ENCODE measurements at places on chromosomes 16 and 17.

DNA sequence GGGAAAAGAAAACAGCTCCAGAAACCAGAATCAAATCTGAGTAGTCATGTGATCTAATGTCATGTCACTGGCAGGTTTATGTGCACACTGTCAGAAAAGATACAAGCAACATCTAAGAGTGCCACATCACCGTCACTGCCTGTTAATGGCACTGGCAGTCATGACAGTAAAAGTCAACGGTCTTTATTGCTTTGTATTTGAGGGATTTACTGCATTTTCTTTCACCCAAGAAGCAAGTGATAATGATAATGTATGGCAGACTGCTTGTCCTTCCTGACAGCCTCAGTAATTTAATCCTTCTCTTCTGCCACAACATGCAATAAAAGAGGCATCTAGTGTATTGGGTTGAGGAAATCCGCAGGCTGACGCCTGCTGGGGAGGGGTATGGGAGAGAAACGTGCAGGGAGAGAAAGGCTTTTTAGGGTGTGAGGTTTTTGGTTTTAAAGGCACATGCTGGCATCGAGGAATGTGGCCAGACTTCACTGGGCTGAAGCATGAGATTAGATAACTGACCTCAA is 92.4 kb downstream of the RPGRIP1L start:
- peak; percentile 19 for DNase-seq

DNA sequence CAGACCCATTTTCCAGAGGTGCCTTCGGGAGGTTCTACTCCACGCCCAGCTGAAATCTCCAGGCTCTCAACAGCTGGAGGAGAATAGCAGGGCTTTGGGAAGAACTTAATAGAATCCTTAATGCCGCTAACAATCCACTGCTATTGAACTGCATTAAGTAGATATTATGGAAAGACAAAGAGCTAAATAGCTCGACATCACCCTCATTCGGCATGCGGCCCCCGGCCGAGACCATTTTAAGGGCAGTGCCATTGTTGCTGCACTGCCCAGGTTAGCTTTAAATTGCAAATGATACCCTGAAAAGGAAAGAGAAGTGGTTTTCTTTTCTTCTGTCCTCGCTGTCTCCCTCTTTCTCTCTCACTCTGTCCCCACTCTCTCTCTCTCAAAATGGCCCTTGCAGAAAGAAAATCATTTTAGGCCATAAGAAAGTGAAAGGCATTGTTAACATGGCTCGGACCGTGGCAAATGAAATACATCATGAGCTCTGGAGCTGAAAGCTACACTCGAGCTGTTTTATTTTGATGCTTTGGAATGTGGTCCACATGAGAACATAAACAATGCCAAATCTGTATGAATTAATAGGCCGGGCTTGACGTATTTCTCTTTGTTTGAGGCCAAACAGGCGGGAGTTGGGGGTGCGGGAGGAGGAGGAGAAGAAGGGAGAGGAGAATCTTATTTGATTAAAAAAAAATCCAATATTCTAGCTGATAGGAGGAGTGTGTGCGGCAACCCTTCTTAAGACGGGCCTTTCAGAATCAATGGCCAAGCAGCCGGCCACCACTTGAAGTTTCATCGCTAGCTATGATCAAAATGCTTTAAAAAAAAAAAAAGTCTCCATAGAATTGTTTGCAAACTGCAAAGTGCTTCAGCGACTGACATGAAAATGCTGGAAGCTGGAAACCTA is 298.8 kb upstream of the IRX3 start:
- no peak for DNase-seq

DNA sequence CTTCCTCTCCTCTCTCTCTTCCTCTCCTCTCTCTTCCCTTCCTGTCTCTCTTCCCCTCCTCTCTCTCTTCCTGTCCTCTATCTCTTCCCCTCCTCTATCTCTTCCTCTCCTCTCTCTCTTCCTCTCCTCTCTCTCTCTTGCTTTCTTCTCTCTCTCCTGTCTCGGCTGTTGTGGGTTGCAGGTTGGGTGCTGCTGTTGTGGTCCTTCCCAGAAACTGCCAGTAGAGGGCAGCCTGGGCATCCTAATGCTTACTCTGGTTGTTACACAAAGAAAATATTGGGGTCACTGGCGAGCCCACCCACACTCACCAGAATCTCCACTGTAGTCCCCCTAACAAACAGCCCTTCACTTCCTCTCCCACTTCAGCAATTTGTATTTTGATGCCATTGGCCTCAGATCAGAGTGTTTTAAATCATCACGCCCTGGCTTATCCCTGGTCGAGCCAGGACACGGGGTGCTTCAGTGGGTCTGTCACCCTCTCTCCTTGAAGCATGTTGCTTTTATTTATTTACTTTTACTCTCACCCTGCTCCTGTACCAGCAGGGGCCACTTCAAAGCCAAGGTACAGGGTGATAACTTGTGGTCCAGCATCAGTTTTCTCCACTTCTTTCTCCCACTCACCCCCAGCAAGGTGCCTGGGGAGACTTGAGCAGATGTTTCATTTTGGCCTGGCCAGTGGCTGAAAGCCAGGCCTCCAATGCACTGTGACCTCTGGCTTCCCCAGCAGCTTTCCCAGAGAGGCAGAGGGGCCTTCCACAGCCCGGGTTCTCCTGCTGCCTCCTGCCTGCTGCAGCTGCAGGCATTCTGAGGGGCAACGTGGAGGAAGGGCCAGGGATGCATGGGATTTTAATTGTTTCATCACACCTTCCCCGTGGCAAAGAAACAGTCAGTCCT is 4.7 kb upstream of the MMP15 start:
- peak; percentile 46 for DNase-seq

GRCh38 chr17:39781031-39781860 is 43.5 kb downstream of the GRB7 start:
- DNase-seq = no peak

GRCh38 chr17:14417336-14417735 is 116.5 kb downstream of the HS3ST3B1 start:
- DNase-seq = no peak

- no peak for DNase-seq
Measured at GRCh38 chr16:50365791-50366575, 2.8 kb downstream of the BRD7 start.

- no peak for DNase-seq
Measured at GRCh38 chr16:79263425-79263824, 337.1 kb downstream of the MAF start.

GRCh38 chr17:18093616-18094408 is 6.1 kb downstream of the DRG2 start:
- peak; percentile 56 for DNase-seq

DNA sequence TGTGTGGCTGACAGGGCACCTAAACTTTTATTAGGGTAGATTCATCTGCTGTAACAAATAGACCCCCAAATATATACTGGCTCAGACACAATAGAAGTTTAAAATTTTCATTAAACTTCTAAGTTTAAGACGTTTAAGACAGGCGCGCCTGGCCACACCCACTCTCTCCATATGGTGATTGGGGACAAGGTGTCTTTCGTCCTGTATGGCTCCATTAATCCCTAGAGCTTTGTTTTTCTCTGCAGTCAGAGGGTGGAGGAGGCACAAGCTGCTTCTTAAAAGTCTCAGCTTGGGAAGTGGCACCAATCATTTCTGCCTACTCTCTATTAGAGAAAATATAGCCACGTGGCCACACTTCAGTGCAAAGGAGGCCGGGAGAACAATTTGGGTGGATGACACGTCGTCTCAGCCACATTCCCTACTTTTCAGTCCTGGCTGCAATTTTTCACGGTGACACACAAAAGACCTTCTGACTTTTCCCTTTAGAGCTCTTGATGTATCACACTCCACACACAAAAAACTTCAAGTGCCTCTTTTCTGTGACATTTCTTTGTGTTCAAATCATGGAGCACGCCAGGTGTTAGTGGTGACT is 125.5 kb upstream of the CACNG3 start:
- DNase-seq = peak; percentile 57

DNA sequence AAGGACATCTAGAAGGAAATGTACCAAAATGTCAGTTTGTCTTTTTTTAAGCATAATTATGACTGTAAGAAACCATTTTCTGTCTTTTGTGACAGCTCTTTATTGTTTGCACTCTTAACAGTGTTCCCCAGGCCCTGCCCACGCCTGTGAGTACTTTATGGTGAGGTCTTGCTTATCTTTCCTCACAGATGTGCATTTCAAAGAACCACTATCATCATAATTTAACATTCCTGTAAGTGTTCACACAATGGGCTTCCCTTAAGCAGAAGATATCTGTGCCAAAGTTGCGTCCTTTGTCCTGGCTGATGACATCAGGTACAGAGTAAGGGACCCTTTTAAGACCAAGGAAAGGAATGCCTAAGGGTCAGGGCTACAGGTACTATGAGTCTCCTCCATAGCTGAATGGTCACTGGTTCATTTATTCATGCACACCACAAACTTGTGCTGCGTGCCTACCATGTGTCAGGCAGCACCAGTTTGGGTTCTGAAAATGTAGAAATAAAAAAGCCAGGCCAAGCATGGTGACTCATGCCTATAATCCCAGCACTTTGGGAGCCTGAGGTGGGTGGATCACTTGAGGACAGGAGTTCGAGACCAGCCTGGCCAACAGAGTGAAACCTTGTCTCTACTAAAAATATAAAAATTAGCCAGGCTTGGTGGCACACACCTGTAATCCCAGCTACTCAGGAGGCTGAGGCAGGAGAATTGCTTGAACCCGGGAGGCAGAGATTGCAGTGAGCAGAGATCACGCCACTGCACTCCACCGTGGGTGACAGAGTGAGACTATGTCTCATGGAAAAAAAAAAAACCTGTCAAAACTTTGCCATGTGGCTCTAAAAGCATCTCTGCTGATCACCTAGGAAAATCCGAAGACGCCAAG is 55.4 kb upstream of the NLK start:
- no peak for DNase-seq

GRCh38 chr17:7711051-7711755 is 6.2 kb downstream of the EFNB3 start:
- peak; percentile 39 for DNase-seq
